Central memory CD8-positive, alpha-beta T cell (primary cell): ENCODE measurements at places on chromosomes 4 and X.
A peak's percentile ranks its signal among the peaks of the same experiment; 100 is the strongest.

DNA sequence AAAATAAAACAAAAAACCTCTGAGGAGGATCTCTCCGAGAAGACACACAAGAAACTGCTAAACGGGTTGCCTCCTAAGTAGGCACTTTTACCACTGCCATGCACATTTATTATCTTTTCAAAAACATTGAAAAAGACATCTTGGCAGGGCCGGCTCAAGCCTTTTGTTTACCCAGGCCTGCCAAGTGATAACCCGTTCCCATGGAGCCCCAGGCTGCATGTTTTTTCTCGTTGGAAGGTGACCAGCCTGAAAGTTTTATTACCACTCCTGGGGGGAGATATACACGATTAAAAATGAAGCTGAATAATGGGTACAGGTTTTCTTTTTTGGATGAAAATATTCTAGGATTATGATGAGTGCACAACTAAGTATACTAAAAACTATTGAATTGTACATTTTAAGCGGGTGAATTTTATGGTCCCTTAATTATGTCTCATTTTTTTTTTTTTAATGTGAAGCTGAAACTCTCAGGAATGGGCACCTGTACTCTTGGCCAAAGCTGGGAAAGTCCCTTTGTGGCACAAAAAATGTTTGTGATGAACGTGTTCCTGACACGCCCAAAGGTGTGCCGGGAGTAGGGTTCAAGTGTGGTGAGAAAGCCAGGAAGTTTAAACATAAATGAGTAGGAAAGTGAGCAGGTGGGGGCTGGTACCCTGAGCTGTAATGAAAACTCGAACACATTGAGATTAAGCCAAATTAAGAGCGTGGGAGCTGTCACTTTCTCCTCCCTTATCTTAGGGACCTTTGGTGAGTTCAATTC, 1.5 kb upstream of the MAP7D2 start:
- no peak for DNase-seq

DNA sequence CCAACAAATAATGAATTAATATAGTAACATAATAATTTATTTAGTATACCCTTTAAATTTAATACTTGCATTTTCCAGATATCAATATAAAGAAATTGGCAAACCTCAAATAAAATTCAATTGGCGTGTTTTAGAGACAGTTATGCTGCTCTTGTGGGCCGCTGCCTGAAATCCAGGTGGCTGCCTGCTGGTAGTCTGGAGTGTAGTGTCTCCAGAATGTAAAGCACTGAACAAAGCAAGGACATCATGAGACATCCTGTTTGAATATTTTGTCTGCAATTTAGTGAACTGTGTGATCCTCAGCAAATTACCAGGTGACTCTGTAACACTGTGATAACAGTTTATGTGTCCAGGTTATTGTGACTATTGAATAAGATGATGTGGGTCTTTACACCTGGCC, 29.9 kb downstream of the ZFP42 start:
- DNase-seq = no peak

DNA sequence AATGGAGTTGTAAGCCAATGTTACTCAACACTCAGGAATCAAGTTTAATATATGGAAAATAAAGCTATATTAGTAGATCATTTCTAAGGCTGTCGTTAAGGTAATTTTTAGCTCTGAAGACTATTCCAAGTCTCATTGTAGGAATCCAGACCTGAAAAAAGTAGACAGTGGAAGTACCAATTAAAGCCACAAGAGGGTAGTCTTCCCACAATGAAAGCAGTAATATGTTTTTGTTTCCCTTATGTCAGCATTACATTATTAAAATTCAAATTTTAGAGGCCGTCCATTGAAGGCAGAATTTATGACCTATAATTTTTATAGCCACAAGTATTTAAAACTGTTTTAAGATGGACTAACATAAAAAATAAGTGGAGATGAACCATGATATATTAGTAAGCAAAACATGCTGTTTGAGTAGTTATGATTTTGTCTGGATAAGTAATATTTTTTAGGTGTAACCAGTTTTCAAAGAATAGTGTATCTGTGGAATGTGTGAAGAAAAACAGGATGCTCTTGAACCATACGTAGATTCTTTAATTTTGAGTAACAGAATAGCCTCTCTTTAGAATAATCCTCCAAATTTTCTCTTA, 372.6 kb upstream of the TECRL start:
- DNase-seq = no peak

DNA sequence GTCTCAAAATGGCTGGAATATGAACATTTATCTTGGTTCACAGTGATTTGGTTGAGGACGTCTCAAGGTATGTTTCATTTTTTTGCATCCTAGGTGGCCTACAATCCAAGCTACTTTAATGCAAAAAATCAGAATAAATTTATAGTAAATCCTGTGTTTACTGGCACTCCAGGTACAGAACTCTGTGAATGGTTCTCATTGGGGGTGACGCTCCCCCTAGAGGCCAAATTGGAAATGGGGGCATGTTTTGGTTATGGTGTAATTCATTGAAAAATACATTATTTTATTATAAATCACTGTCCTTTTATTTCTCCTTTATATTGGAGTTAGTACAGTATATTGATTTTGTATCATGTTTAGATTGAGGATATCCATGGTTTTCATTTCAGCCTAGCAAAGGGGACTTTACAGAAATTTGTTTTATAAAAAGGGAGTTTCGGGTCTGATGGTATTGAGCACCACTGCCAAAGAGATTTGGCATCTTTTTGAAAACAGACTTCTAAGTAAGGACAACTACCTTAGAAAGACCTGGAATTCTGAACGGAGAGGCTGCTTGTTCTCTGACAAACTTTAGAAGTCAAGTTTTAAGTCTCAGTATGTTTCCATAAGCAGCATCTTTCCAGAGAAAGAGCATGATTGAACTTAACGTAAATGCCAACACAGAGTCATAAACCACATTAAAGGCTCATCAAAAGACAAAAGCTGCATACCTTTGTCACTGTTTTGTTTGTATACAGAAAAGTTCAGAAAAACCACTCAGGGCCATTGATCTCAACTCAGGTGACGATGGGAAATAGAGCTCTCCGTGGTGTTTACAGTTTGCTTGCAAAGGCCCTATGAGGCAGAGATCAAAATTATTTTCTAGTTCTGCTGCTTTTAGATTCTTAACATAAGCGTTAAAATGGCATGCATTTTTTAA, 19.4 kb downstream of the MTM1 start:
- DNase-seq = peak; percentile 19

DNA sequence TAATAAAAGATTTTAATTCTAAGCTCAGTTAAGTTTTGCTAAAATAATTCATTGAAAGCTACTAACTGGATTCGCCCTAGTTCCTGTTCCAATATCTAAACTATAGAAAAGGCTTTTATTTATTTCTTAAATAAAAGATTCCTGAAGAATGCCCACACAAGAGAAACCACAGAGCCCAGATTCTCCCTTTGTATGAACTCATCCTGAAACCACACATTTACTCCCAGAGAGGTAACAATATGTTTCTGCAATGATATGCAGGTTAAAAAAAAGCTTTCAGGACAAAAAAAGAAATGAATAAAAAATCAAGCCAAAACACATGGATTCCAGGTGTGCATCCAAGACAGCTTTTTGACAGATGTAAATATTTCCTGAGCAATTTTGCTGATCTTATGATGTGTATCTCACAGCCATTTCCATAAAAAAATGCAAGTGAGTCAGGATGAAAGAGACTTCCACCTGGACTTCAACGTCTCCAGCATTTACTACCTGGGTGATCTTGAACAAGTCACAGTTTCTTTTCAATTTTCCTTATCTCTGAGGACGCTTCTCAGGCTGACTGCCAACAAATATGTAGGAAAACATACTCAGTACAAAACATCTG, 234.4 kb upstream of the FAT1 start:
- no peak for DNase-seq

DNA sequence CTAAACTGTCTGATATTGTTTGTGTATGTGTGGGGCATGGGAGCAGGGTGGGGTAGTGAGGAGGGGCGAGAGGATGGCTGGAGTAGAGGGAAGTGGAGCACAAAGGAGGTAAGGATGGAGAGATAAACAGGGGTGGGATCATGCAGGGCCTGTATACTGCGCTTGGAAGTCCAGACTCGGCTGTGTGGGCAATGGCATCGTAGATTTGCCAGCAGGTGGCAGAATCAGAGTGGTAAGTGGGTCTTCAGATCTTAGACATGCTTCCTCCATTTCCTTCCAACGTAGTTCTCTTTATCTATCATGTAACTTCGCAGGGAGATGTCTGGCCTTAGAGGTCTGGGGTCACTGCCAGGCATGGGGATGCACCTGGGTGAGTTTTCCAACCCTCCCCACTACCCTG, 155.5 kb downstream of the PDGFRA start:
- no peak for DNase-seq

- no peak for DNase-seq
Observed at GRCh38 chr4:159150396-159150795, 47.5 kb downstream of the RAPGEF2 start.

DNA sequence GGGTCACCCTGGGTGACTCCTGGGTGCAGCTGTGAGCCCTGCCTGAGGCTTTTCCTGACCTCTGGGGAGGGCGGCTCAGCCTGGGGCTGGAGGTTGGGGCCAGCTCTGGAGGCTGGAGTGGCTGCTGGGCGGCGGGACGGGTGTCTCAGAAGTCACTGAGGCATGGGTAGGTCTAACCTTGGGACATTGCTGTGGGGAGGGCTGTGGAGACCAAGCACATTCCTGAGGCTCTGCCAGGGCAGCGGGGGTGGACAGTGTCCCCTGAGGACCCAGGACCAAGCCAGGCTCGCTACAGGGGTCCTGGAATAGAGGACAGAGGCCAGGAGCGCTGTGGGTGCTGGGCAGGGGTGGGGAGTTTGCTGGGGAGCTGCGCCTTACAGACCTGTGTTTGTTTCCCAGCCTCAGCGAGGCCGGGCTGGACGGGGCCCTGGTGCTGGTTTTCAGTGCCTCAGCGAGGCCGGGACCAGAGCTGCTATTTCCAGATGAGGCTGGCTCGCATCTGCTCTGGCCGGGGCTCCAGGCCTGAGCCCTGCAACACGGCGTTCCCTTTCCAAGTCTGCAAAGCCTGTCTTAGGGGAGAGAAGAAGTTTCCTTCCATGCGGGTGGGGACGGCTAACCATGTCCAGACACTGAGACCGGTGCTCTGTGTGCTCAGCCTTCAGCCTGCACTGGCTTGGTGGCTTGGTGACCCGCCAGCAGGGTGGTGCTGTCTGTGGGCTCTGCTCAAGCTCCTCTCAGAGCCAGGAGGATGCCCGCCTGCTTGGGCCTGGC, 3.0 kb upstream of the SLC25A6 start:
- DNase-seq = no peak

- no peak for DNase-seq
Observed at GRCh38 chr4:44861756-44862155, 135.4 kb upstream of the GNPDA2 start.

GRCh38 chr4:16023776-16024408, 59.9 kb downstream of the PROM1 start:
- no peak for DNase-seq

GRCh38 chr4:128285085-128285997, 2.3 kb downstream of the PGRMC2 start:
- no peak for DNase-seq

GRCh38 chr4:154009191-154009590, 220.3 kb upstream of the SFRP2 start:
- no peak for DNase-seq

DNA sequence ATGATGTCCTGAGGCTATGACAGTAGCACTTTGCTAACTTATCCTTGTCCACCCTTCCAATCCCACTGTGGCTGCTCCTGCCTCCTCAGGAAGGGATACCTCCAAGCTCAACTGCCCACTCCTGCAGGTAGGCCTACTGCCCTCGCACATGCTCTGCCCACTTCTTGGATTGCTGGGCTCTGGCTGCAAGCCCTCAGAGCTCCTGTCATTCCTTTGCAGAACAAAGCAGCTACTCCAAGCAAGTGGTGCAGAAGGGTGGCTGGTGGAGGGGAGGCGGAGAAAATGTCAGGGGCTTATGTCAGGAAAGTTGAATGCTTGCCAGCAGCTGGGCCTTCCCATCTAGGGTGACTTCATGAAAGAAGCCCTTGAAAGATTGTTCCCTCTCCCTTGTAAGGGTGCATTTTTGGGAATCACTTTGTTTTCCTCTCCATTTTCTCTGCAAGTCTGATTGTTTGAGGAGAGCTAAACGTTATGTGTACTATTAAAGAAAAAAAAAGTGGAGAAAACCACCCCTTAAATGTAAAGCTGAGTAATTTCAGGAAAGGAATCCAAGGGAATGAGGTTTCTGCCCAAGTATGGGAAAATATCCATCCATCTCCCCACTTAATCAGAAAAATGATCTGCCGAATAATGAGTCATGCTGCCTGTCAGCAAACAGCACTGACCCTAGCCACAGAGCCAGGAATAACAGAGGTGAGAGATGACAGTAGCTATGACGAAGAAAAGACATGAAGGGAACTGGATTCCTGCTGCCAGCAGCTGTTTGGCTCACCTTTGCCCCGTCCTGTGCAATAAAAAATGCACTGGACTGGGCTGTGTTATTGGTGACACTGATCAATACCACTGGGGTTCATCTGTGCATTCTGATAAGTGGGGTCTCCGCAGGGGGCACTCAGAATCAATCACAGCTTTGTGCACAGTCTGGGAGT, 102.0 kb downstream of the RTL5 start:
- DNase-seq = no peak

GRCh38 chr4:125594056-125594602, 279.4 kb downstream of the FAT4 start:
- DNase-seq = no peak

DNA sequence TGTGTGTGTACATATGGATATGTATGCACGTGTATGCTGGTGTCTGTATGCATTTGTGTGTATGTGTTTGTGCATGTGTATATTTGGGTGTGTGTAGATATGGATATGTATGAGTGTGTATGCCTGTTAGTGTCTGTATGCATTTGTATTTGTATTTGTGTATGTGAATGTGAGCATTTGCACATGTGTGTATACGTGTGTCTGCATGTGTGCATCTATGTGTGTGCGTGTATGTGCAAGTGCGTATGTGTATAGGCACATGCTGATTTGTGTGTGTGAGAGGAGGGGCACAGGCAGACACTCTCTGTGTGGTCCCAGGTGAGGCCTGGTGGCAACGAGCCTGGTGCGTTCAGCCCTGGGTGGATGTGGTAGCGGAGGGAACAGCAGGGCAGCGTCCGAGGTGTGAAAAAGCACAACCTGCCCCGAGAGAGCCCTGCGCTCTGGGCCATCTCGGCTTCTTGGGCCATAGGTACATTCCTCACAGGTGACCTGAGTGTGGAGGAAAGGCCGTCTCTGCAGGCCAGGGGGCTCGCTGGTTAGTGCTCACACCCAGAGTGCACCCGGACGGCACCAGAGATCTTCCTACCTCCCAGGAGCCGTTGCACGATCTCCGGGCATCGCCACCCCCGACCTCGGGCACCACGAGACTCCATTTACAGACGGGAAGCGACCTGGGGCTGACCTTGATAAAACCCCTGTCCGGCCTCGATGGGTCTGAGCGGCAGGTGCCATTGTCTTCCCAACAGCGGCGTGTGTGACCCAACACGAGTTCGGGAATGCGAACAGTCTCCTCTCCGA, 45.0 kb downstream of the ASMT start:
- DNase-seq = no peak

DNA sequence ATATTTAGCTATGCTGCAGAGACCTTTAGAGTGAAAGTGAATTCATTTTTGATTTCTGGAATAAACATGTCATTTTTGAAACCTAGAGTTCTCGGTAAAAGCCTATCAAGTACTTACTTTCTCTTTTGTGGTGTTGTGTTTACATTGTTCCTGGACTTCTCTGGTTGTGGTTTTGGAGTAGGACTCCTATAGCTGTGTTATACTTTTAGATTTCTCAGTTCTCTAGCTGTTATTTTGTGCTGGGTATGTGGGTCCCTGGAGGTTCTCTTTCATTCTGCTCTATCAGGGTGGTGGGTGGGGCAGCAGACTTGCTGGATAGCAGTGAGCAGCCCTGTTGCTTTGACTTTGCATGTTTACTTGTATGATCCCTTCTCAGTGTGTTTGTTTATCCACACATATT, 25.6 kb upstream of the MSMO1 start:
- DNase-seq = no peak

GRCh38 chr4:94334962-94335361, 7.7 kb downstream of the HPGDS start:
- DNase-seq = no peak
